Vagina (tissue), 2 donors: ENCODE measurements at places on chromosomes 4 and X.

DNA sequence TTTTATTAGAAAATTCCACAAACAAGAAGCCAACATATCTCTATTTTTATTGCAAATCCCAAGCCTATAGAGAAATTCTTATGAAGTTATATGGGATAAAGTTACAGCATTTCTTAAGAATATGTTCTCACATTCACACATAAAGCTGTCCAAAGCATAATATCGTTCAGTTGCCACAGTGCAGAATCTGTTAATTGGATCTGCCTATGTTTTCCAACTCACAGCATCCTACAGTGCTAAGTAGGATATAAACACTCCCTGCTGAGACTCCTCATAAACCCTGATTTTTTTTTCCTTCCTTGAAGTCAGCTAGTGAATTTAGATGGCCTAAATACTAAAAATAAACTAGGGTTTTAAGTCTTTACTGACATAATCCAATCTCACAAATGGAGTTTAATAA is 307.9 kb downstream of the PDGFC start:
- no peak for DNase-seq

- DNase-seq: no peak
These were observed 20.3 kb upstream of the GUCY1B1 start for GRCh38 chr4:155738548-155738947.

DNA sequence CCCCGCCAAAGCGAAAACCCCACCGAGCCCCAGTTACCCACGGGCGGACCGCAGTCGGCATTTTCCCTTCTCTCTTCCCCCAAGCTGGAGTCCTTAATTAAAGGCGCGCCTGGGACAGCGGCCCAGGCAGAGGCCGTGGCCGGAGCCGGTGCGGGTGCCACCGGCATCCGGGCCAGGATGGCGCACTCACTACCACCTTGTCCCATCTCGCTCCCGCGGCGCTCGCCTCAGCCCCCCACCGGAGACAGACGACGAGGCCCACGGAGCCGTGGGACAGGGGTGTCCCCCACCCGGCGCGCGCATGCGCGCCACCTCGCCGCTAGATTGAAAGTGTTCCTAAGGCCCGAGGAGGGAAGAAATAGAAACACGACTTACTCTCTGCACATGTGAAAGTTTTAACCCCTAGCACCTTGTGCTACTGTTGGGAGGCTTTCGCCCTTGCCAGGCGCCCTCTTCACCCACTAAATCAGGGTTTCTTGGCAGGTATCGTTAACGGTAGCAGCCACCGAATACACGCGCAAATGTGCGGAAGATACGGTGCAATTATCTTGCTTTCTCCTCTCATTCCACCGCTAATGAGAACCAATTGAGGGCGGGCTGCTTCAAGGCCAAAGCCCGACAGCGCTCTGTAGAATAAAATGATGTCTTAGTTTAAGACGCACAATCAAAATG is 64.3 kb upstream of the CCDC160 start:
- no peak for DNase-seq

DNA sequence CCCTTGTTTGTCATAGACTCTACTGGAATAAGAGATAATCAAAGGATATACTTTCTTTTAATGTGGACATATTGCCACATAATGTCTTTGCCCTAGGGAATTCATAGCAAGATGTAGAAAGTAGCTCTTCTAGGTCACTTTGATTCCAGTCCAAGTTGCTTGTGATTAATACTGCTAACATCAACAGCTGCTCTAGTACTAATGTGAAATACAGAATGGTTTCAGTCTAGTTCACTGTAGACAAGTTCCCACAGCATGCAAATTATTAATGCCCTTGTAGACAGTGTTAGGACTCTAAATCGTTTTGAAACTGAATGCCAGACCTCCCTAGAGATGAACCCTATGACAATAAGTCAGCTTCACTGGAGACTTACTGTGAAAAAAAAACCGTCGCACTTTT is 494.6 kb upstream of the ATOH1 start:
- no peak for DNase-seq

- no peak for DNase-seq
These were observed 223.3 kb downstream of the SPRY1 start for GRCh38 chr4:123619895-123620294.

GRCh38 chrX:8304668-8305067 is 133.6 kb upstream of the VCX2 start:
- no peak for DNase-seq

DNA sequence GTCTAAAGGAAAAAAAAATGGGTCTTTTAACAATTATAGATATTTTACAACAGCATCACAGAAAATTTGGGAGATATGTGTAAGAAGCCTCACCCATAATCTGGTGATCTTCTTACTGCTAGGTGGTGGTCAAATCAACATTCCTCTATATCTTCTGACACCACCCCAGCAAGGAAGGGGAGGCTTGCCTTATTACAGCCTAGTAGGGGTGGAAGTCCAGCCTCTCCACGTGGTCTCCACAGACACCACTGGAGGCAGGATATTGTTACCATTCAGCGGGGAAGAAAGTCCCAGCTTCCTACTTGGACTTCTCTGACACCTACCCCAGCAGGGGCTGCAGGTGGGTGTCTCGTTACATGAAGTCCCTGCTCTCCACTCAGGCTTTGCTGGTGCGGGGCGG is 28.7 kb downstream of the PRPS1 start:
- DNase-seq: no peak

- DNase-seq: no peak
These were observed 579.7 kb downstream of the SPRY1 start for GRCh38 chr4:123976285-123976684.

DNA sequence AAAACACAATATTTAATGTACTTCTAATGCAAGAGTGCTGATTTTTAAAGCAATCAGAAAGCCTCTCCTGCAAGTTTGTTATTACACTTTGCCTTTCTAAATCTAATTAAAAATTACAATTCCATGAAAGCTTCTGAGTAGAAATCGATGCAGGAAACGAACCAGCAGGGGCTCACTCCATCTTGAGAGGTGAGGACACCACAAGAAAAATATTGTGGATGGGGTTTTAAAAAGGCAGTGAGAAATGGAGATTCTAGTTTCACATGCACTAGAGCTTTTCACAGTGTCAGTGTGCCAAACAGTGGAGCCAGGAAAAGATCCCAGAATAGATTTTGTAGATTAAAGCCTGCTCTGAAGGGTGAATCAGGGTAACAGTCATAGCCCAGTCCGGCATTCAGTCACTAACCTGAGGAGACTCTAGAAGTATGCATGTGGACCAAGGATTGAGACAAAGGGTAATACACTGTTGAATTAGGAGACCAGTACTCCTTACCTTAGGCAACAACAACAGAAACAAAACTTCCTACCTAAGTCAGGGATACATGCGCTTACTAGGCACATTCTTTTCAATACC is 362.3 kb downstream of the NAF1 start:
- DNase-seq: no peak

- DNase-seq: no peak
These were observed 88.3 kb downstream of the ZNF718 start for GRCh38 chr4:212438-213188.

GRCh38 chr4:27154706-27155105 is 294.1 kb downstream of the STIM2 start:
- no peak for DNase-seq

DNA sequence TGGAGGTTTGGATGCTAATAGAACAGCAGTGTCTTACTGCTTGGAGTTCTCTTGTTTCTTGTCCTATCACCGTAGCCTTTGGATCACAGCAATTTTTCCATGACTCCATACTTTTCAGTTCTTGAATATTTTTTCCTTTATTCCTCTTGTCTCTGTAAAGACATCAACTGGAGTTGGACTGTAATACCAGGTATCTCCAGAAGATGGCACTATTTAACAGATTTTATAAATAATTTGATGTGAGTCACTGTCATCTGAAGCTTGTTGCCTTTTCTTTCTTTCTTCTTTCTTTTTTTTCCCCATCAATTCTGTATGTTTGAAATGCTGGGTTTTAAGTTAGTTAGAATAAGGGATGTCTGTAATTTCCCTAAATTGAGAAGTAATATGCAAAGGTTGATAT is 24.1 kb downstream of the HPRT1 start:
- no peak for DNase-seq

DNA sequence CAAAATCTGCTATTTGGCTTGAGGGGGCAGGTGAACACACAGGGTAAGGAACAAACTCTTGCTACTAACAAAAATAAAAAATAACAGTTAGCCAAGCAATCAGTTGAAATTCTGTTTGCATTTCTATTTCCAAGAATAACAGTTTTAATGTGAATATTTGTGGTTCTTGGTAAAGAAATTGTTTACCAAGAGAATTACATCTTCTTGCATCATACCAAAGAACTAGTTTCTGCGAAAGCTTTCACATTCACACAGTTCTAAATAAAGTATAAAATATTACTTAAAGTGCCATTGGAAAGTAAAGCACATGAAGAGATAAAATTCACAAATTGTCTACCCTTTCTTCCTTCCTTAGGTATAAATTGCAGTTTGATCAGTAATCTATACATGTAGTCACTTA is 54.4 kb downstream of the KLHL4 start:
- no peak for DNase-seq

GRCh38 chrX:11447418-11447817 is 154.2 kb downstream of the AMELX start:
- no peak for DNase-seq

DNA sequence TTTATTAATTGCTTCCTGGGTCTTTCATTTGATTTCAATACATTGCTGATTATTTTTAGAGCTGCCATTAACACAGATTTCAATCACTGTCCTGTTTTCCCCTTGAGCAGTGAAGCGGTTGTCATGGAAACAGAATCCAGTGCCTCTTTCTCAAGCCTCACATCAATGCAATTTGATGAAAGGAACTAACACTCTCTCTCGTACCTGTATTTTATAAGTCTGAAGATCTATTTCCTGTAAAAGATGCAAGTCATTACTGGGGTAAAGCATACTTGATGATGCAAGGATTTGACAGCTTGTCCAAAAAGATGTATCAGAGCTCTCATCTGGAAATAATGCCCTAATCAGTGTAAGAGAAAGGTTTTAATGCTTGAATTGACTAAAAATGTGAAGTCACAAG is 17.9 kb upstream of the GASK1B start:
- no peak for DNase-seq

DNA sequence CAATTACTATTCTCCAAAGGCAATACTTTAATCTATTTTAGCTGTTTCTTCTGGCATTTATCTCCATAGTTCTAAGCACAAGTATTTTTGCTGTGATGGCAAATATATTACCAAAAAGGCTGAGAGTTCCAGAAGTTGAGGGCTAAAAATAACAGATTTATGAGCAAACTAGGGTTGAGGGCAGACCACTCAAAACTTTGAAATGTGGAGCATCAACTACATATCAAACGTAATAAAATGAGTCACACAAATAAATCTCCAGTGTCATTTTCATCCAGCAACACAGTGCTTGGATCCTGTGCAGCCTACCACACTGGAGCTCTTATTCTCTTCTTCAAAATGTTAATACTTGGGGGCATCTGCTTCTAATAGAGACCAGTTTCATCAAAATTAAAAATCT is 163.9 kb downstream of the HS3ST1 start:
- DNase-seq: no peak

DNA sequence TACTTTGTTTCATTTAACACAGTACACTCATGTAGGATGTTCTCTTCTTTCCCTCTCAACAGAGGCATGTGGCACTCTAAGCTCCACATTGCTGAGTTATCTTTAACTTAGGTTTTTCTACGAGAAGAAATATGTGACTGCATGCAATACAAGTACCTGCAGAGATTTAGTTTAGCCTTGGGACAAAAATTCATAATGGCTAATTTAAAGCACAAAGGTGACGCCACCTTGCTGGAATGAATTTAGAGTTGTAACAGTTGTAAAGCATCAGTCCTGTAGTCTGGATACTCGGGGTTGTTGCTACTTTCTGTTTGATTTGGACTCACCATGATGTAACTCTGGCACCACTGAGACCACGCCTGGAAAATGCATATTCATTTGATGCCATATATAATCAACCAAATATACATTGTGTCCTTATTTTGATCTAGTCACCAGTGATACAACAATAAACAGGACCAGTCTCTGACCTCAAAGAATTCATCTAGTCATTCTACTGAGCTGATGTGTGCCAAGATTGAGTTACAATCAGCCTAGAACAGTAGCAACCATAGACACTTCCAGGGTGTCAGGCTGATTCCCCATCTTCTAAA is 451.0 kb upstream of the ZFP42 start:
- no peak for DNase-seq

DNA sequence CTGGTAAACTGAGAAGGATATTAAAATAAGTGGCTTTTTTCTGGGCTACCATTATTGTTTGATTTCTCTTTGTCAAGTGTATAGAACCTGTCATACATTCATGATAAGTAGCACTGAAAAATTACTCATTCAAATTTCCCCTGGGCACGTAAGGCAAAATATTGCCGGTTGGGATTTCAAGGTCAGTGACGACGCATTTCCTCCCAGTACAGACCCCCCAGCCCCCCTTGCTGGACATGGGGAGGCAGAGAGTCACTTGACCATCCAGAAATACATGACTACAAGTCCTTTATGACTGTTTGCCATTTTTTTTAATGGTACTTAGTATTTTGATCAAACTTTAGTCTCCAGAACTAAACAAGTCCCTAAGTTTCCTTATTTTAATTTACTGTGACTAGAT is 6.8 kb upstream of the MND1 start:
- no peak for DNase-seq

DNA sequence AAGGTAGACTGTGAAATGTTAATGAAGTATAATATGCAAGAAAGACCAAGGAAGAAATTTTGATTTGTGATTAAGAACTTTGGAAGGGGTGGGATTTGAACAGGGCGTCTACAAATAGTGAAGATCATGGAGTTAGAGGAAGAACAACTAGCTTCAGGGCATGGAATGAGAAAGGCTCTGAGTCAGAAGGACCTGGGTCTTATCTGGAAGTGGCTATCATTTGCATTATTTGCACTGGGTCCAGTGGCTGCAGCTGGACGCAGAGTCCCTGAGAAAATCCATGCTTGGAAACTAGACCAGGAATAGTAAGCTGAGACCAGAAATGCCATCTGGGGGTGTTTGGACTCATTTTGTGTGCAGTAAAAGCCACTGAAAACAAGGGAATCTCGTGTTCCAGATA is 4.3 kb upstream of the LIMCH1 start:
- DNase-seq: no peak

GRCh38 chr4:113971706-113972360 is 7.6 kb downstream of the ARSJ start:
- no peak for DNase-seq

DNA sequence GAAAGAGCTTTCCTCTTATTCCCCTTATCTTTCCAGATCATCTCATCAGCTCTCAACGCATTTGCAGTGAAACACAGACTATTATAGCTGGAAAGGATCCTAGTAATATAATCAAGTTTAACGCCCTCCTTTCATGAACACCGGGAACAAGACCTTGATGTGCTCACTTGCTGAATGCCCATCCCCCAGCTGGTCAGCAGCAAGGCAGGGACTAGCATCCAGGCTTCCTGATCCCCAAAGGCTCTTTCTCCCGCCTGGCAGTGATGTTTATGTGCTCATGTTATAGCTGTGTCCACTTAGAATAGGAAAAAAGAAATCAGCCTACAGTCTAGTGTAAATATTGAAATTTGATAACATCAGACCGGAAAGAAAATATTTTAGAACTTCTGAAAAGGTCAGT is 24.6 kb downstream of the GPC4 start:
- no peak for DNase-seq
